ENCODE measurements at places on chromosomes 6 and 20.

GRCh38 chr6:134714679-134715078 lies 235.2 kb downstream of the ALDH8A1 start:
- DNase-seq: no peak

- DNase-seq: no peak
Observed at GRCh38 chr6:64439274-64439673, 803.7 kb downstream of the PHF3 start.

GRCh38 chr6:2803731-2804429 lies 37.8 kb downstream of the SERPINB1 start:
- no peak for DNase-seq

- no peak for DNase-seq
Observed at GRCh38 chr6:129108337-129108736, 225.4 kb downstream of the LAMA2 start.

DNA sequence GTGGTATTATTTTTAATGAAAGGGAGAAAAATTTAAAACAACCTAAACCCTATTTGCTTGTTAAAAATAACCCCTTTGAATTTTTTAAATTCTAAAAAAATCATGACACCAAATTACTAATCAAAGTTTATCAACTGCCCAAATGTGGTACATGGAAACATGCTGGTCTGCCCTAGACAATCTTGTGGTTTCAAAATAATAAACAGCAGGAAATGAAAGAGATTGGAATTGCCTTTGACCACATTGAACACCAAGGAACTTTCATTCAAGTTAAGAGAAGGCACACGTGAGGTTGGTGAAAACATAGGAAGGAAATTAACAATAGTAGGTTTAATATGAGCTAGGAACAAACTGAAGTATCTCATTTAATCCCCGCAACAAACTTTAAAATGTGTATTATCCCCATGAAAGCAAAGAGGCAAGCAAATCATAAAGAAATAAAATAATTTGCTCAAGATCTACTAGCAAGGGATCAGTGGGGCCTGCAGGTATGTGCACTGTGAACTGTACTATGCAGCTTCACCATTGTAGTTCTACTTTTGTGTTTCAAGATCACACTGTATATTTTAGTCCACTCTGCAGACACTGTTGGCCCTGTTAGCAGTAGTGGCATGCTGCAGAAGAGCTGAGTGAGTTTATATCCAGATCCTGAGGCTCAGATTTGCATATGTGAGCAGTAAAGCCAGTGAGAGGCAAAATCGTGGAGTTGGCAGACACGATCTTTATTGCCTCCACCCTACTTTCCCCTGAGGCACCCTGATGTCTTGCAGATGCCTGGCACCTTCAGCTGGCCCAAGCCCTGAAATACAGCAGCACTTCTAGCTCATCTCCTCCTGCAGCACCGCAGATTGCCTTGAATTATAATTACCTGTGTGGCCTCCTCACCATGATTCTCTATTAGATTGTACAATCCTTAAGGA lies 157.8 kb upstream of the TENT5A start:
- no peak for DNase-seq
